ENCODE measurements at places on chromosomes 16 and 17.
A peak's percentile ranks its signal among the peaks of the same experiment; 100 is the strongest.

DNA sequence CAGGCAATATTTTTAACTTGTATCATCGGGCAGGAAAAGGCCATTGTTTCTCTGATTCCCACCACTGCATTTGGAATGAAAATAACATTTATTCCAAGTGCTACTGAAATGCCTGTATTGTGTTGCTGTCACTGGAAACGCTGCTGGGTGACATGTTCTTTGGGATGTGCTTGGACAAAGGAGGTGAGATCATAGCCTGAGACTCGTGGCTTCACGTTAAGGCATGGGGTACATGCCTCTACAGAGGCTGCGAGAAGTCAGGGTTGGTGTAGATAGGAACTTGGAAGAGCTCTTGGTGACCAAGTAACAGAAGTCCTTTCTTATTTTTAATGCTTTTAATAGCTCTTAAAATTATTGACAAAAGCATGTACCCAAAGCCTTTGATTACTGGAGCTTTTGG is 58.8 kb upstream of the MAF start:
- no peak for DNase-seq

GRCh38 chr16:54143934-54144571 is 142.5 kb downstream of the IRX3 start:
- no peak for DNase-seq

GRCh38 chr17:27496437-27496943 is 40.2 kb downstream of the KSR1 start:
- DNase-seq = no peak

DNA sequence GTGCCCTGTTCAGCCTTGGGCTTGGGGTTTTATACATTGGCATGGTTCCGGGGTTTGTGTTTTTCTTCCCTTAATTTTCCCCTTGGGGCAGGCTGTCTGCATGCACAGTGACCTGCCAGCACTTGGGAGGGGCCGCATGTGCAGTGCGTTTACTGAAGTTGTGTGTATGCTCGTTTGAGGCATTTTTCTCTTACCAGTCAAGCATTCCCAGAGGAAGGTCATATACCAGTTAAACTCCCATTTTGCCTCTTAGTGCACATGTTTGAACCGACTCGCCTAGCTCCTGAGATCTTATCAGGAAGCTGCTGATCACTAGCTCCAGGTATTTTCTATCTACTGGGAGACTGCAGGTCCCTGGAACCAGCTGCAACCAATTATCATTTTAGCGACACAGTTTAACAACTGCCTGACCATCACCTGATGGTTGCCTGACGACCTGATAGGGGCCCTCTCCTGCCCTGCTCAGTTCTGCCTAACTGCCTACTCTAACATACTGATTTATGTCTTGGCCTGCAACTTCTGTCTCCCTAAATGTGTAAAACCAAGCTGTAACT is 51.4 kb downstream of the MFSD11 start:
- DNase-seq = peak; percentile 67

DNA sequence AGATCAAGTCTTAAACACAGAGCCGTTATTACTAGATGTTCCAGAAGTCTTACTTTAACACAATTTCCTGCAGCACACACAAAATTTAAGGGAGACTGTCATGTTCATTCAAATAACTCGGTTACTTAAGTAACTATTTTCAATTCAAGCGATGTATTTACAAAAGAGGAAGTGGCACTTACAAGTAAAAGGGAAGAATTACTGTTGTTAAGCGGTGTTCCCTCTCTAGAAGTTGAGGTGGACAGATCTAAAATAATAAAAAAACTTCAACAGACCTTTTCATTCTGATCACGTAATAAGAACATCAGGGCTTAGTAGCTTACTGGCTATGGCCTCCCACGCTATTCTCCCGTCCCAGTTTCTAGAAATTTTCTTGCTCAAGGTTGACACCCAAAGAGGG is 26.2 kb upstream of the TXNDC11 start:
- no peak for DNase-seq

- DNase-seq = no peak
These were observed 44.9 kb downstream of the TTC19 start for GRCh38 chr17:16044487-16044886.

GRCh38 chr16:75265911-75266701 is 14.7 kb upstream of the BCAR1 start:
- DNase-seq = no peak

GRCh38 chr17:45394564-45394912 is 38.1 kb downstream of the ARHGAP27 start:
- DNase-seq = no peak

GRCh38 chr16:86846136-86846535 is 267.8 kb downstream of the FOXL1 start:
- no peak for DNase-seq

- no peak for DNase-seq
These were observed 16.2 kb downstream of the PAM16 start for GRCh38 chr16:4334724-4335495.

DNA sequence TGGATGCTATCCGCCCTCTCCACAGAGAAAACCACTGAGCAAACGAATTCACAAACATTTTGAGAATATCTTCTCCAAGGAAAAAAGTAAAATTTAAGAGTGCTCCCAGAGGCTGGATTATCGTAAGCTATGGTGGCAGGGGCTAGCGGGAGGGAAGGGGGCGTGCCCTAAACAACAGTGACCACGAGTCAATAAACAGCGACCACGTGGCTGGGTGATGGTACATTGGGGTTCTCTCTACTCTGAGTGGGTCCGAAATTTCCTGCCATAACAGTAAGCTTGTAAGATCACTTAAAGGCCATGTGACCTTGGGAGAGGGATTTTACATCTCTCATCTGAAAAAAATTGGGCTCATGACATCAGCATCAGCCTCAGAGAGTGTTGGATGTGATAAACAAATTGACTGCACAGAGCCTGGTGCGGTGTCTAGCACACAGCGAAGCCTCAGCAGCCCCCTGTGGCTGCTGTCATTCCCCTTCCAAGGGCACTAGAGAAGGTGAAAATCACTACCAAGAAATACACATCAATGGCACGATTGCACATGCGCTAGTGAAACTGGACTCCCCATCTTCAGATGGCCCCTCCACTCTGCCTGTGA is 213.2 kb downstream of the XYLT1 start:
- no peak for DNase-seq

DNA sequence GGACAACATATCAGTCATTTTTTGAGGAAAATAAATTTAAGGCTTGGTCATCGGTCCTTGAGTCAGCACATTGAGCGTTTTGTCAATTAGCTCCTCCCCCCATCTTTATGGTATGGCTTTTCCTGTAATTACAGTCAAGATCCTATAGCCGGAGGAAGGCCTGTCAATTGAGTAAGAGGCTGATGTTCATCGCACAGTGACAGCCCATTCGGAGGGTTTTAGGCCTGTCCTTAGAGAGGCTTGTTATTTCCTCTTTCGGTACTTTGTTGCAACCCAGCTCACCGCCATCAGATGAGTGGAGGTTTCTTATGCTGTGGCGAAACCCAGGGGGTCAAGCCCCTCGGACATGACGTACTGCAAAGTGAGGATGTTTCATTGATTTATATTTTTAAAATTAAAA is 395.2 kb downstream of the WWOX start:
- no peak for DNase-seq

DNA sequence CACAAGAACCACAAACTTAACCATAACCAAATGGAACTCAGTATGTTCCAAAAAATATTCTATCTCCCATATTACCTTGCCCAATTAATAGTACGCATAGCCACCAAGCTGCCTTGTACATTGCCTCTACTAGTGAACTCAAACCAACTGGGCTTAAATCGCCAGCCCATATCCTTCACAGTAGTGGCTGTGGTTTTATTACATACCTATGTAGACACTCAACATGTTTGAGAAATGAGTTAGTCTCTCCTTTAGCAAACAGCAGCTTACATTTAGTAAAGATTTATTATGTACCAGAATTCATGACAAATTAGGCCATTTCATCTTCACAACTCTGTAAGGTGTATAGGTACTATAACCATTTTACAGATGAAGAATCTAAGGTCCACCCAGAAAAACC is 41.4 kb downstream of the GRB2 start:
- DNase-seq = no peak

- DNase-seq = no peak
These were observed 18.3 kb upstream of the HAS3 start for GRCh38 chr16:69087161-69087581.

GRCh38 chr17:70920416-70920815 is 751.1 kb downstream of the KCNJ2 start:
- DNase-seq = no peak

- no peak for DNase-seq
These were observed 14.3 kb upstream of the PRKAR1A start for GRCh38 chr17:68497885-68498319.

DNA sequence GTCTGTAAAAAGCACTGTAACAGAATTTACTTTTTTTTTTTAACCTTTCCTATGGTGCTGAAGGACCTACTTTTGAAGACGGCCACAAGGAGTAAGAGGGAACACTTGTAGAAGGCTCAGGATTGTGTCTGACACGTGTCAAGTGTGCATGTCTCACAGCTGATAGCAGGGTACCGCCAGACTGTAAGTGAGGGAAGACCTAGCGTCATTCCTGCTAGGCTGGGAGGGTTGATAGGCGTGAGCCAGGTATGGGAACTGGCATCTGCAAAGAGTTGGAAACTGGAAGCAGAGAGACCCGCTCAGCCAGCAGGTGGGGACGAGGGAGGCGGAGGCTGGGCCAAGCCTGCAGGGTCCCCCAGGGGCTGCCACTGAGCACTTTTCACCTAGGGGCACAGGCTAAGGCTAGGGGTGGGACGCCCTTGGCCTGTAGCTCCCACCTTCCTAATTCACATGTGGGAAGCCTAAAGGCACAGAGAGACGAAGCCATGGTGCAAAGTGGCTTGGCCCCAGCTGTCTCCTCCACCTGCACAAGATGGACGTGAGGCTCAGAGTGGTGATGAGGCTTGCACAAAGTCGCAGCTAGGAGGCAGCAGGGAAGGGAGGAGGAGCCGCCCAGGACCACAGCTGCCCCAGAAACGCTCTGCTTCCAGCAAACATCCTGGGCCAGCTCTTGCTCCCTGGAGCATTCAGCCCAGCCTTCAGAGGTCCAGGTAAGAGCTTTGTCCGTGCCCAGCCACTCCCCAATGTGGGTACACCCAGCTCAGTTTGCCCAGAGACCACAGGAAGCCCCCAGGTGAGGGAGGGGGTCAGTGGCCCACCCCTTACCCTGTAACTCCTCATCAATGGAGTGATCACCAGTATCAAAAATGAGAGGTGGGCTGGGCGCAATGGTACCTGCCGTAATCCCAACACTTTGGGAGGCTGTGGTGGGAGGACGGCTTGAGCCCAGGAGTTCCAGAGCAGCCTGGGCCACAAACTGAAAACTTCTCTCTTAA is 18.9 kb downstream of the VASN start:
- DNase-seq = no peak

- no peak for DNase-seq
These were observed 166.4 kb downstream of the CYB561 start for GRCh38 chr17:63279498-63280230.

DNA sequence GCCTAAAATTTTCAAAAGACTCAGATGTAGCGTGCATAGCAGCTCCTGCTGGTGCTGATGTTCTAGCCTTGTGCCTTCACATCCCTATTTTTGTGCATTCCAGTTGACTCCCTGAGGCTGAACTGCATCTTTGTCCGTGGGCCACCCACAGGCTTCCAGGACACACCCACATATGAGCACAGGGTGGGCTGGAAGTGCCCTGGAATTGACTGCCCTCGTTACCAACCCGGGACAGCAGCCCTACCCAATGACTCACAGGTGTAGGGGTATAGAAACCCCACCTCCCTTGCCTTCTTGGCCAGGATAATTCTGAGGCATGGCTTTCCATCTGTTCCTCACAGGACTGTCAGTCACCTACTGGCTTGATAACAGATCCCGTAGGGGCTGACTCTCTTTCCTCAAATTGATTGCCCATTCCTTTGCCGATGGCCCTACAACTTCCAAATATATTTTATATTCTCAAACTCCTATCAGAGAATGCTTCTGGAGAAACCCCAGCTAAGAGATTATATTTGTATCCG is 65.9 kb upstream of the CDH13 start:
- DNase-seq = no peak

GRCh38 chr17:82390860-82391435 is 19.4 kb downstream of the UTS2R start:
- no peak for DNase-seq

DNA sequence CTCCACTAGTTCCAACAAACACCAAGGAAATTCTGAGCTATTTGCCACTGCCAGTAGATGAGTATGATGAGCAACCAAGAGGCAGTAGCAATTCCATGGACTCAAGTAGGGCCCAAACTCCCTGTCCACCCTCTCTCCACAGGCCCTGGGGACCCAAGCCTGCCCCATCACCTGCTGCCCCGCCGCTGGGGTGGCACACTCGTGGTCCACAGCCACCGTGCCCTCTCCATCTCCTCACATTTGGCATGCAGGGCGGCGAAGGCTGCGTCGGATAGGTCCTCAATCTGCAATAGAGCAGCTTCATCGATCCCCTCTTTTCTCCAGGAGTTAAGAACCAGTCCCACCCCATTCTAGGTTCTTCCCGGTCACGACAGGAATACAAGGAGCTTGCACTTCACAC is 33.9 kb downstream of the STH start:
- DNase-seq = no peak

- DNase-seq = no peak
These were observed 1.2 kb downstream of the C1QTNF8 start for GRCh38 chr16:1094601-1095449.

DNA sequence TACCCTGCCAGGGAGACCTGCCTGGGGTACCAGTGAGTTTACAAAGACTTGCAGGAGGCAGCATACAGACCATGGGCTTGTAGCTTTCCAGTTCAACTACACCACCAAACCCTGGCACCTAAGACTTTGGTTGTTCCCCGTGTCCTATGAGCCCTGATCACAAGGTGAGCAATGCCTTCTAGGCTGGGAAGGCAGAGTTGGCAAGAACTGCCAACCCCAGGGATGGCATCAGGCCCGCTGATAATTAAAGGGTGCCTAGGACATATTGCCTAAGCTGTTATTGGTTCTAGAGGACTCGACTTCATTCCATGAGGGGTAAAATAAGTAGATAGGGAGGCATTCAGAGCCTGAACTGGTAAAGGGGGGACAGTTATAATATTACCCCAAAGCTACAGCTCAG is 41.3 kb downstream of the CDH13 start:
- DNase-seq = no peak

GRCh38 chr17:50769884-50770283 is 2.6 kb upstream of the ANKRD40CL start:
- DNase-seq = no peak

- DNase-seq = no peak
These were observed 101.4 kb upstream of the HSBP1 start for GRCh38 chr16:83706394-83706793.

DNA sequence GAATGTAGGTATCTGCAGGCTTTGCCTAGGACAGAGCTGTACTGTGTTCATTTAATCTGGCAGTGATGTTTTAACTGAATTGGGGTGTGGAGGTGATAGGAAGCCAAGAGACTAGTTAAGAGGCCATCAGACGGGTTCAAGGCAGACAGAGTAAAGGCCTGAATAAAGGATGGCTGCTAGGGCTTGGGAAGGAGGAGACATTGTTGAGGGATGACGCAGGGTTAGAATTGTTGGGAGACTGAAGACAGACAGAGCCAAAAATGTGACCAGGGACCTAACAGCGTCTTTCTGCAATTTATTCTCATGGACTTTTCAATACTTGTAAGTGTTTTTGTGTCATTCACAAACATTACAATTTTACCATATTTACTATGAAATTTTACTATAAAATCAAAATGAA is 48.6 kb upstream of the MYH10 start:
- no peak for DNase-seq

Data from NCI-H2081 (cell line).